ENCODE measurements at places on chromosomes 7 and 10.

DNA sequence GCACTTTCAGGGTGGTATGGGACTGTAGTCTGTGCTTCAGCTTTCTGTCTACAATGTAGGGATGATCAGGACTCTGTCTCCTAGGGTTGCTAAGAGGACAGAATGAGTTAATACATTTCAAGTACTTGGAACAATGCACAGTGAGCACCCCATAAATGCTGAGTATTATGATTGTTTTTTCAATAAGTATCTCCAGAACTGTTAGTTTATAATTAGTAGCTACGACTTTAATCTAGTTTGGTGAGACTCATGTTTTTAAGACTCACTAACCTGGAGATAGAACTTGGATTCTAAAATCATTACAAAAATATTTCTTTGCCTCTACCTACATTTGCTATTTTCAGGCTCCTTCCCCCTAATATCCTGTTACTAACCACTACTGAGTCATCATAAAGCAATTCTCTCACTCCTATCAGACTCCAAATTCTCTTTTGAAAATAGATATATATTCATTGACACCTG is 95.3 kb downstream of the CPED1 start:
- DNase-seq, result no peak

GRCh38 chr10:80512031-80512526 is 25.6 kb upstream of the SH2D4B start:
- no peak for DNase-seq

DNA sequence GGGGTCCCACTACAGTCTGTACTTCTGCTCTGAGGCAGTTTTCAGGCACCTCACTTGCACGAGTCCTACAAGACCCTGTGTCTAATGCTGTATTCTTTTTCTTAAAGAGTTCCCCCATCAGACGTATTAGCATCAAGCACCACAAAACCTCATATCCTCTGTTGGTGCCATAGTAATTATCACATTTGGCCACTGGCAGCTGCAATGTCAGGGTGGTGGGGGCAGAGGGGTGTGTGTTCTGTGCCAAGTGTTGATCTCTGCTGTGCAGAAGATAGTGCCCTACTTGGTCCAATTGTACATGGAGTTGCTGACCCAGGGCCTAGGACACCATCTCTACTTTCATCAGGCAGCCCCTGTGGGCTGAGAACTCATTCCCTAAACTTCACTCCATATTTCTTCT is 20.0 kb upstream of the JAZF1 start:
- DNase-seq, result no peak

DNA sequence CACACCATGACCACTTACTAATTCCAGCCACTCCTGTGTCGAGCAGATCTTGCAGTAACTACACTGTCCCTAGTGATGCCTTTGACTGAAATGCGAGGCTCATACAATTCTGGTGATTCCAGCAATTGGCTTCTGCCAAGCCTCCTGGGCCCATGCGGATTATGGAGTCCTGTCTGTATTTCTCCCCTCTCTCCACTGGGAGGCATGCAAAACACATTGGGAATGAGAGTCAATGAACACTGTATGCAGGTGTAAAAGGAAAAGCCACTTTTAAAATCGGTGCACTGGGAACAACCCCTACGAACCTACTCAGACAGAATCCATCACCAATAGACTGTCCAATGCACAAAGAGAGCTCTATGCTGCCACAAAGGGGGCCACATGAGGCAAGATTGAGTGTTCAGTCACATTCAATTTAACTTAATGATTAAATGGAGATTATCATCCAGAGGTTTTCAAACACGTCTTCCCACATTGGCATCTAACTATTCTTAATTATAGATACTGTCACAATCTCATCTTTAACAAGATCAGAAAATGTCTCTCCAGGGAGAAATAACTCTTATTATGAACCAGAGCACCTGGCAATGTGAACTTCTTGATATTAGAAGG is 550.6 kb downstream of the GLRX3 start:
- DNase-seq, result no peak

DNA sequence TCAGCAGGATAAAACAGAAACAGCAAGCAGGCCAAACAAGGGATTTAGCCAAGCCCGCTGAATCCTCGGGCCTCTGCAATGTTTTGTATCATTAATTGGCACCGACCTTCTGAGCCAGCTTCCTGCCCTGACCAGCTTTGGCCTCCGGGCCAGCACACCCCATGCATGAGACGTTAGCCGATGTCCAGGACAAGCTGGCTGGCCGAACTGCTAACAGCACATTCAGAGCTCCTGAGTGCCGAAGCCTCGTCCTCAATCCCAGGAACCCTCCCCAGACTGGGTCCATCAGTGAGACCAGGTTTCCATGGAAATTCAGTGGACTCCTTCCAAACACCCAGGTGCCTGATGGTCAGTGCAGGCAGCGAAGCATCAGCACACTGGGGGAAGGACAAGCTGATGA is 134.3 kb upstream of the PFKP start:
- no peak for DNase-seq

DNA sequence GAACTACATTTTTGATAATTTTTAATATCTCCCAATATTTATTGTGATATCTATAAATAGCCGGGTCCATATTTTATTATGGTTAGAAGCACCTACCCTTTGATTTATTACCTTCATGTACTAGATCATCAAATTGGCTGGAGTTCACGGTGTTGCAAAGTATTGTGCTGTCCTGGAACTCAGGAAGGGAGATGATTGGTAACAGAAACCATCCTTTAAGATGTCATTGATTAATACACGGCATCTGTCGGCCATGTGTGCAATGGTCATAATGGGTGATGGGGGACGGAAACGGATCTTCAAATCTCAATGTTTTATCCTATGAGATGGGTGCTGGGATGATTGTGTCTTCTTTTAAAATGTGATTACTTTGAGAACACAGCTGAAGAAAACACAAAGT is 157.0 kb downstream of the NEBL start:
- DNase-seq, result no peak

- no peak for DNase-seq
Observed at GRCh38 chr10:47139121-47139520, 160.9 kb upstream of the GDF10 start.
